CD4-positive, alpha-beta T cell treated with Interleukin-12 subunit alpha and Interleukin-12 subunit beta, for 1 hour (primary cell): ENCODE measurements at places on chromosomes 13 and 19.
A peak's percentile ranks its signal among the peaks of the same experiment; 100 is the strongest.

GRCh38 chr13:77143431-77143830 is 116.5 kb upstream of the FBXL3 start:
- DNase-seq: no peak

DNA sequence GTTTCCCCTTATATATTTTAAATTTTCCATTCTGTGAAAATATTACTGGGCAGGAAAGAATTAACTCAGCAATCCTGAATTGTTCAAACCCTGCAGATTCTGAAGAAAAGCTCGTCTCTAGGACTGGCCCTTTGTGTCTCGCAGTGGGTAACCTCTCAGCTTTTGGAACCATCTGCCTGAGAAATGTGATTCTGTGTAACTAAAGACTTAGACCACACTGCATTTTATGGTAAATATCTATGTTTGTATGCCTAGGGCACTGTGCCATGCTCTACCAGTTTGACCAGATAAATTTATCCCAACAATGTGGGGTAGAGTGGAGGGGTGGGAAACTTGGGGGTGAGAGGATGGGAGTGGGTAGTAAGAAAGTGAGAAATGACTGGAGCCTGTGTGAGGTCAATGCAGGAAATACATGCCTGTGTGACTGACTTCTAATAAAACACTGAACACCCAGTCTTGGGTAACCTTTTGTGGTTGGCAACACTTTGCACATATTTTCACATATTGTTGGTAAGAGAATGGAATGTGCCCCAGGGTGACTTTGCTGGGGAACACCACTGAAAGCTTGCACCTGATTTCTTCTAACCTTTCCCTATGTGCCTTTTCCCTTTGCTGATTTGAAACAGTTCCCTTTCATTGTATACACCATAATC is 1181.9 kb downstream of the OLFM4 start:
- no peak for DNase-seq

GRCh38 chr13:50235604-50236342 is 220.5 kb downstream of the KCNRG start:
- DNase-seq: peak; percentile 32

DNA sequence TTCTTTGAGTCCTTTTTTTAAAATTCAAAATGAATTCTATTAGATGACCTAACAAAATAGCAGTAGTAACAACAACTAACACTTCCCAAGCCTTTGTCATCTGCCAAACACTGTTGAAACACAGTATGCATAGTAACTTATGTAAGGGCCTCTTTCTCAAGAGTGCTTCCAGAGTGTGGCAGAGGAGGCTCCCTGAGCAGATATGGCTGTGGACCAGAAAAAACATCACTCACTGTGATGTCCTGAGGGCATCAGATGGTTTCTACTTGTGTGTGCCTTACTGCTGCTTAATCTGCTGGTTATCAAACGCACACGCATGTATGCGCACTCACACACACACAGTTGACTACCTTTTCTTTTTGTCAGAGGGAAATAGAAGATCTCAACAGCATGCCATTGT is 110.8 kb downstream of the DLEU7 start:
- no peak for DNase-seq

DNA sequence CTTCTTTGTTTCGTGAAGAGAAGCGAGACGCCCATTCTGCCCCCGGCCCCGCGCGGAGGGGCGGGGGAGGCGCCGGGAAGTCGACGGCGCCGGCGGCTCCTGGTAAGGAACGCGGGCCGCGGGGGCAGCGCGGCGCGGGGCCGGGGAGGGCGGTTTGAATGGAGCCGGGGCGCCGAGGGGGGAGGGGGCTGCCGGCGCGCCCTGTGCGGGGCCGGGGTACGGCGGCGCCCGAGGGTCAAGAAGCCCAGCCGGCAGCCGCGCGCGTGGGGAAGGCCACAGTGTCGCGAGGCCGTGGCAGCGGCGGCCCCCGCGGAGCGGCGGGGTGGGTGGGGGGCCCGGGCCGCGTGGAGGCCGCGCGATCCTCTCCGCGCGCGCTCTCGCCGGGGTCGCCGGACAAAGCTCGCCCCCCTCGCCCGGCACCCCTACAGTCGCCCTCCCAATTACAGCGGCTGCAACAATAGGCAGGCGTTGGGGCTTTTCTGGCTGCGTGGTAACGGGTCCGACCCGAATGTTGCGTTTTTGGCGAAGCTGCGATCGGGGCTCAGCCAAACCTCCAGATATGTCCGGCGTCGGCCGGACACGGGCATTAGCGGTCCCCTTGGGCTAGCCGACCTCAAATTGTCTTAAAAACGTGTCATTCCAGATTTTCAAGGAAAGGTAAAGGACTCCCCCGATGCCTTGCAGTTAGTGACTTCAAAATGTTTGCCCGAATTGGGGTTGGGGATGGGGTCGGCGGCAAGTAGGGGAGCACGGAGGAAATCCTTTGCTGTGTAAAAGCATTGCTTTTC is 437 bp downstream of the SMARCA4 start:
- peak; percentile 9 for DNase-seq

DNA sequence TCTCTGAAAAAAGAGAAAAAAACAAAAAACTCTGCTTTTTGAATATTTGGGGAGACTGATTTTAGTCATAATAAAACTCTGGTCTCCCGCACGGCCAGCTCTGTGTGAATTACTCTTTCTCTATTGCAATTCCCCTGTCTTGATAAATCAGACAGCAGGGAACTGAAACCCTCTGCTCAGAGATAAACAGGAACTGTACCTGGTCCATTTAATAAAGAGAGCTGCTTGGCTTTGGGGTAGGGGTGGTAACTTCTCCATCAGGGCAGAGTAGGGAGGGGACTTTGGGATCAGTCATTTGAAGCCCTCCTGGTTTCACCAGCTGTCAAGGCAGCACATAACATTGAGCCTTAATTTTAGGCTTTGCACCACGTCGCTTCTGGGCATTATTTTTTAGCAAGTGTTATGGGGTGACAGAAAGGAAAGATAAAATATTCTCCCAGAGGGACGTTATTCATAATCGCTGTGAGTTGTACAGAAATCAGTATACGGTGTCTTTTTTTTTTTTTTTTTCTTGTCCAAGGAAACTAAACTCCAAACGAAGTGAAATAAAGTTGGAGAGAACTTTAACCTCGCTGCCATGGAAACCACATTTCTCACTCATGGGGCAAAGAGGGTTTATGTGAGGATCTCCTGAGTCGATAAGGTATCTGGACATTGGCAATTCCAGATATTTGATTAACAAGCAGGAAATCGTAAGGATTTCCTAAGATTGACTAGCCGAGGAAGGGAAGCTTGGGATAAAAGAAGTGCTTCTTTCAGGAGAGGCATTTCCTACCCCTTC is 99.0 kb upstream of the MRI1 start:
- no peak for DNase-seq

- no peak for DNase-seq
These were observed 77.5 kb downstream of the ZNF536 start for GRCh38 chr19:30449673-30450072.

GRCh38 chr13:24207841-24208667 is 47.5 kb downstream of the SPATA13 start:
- no peak for DNase-seq
